ENCODE measurements at places on chromosomes 16 and 17.

DNA sequence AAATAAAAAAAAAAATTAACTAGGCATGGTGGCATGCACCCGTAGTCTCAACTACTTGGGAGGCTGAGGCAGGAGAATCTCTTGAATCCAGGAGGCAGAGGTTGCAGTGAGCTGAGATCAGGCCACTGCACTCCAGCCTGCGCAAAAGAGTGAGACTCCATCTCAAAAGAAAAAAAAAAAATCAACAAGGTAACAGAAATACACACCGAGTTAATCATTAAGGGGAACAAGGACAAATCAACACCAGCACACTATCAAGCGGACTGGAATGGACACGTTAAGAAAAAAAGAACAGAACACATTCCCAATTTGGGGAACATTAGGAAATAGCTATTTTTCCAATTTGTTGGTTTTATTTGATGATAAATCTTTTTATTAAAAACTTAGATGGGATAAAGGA lies 28.4 kb upstream of the GLG1 start:
- DNase-seq: no peak

- no peak for DNase-seq
Observed at GRCh38 chr16:69490707-69491324, 66.4 kb downstream of the CYB5B start.

- DNase-seq: no peak
Observed at GRCh38 chr17:64968652-64969501, 49.6 kb upstream of the LRRC37A3 start.

DNA sequence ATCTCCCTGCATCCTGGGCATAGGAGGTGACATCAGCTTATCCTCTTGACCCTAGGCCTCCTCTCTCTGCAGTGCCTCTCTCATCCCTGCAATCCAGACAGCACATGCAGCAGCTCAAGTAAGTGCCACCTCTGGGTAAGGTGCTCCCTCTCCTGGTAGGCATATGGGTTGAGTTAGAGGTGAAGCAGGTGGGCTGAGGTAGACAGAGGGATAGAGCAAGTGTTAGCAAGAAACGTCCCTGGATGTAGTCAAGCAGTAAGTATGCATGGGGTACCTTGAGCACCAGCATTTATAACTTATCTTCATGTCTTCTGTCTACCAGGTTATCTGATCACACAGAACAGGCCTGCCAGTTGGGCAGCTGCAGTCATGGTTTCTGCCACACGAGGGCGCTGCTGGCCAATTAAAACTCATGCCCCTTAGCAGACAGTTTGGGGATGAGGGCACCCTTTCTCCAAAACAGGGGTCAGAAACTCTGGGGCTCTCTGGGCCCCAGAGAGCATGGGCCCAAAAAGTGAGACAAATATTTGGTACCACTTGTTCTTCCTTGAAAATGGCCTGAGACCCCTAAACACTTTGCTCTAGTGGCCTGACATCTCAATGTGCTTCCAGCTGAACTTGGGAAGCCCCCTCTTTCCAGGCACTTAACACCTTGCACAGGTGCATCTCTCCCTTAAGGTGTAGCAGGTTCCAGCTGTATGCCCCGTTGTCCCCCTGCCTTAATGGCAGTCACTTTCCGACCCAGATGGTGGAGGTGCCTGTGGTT lies 59.8 kb downstream of the NEUROD2 start:
- peak; percentile 77 for DNase-seq

DNA sequence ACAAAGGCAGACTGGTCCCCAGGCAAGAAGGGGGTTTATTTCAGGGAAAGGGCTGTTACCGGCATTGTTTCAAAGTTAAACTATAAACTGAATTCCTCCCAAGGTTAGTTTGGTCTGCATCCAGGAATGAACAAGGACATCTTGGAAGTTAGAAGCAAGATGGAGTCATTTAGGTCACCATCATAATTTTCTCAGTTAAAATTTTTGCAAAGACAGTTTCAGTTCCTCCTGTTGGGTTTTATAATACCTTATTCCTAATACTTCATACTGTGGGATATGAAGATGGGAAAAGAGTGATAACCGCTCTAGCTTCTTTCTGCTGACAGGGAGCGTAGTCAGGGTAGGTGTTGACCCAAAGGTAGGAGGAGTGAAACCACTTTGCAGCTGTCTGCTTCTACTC lies 24.8 kb downstream of the PMM2 start:
- DNase-seq: no peak

DNA sequence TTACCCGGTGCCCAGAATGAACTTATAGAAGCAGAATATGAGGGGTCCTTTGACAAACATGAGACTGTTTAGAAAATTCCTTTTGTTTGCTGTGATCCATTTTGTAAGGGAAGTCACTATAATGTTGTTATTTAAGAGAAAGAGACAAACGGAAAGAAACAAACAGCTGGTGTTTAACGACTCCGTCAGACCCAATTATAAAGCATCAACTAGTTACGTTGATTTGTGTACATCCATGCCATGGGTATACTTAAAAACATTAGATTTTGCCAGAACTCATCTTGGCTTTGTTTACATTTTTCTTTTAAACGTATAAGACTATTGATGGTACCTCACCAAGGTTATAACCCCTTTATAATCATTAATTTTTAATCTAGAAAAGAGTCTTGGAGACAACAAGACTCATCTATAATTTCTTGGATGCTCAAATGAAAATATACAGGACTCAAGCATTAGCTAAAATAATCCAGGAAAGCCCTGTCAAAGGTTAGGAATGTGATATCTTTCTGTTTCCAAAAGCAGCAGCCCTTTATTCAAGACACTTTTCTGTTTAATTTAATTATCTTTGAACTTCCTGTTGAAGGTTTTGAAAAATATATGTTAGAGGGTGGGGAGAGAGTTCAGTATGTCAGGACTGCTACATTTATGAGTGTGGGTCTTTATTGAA lies 331.7 kb downstream of the WWOX start:
- DNase-seq: no peak

GRCh38 chr16:48609652-48610029 lies 339 bp downstream of the N4BP1 start:
- no peak for DNase-seq

- no peak for DNase-seq
Observed at GRCh38 chr17:83083368-83084201, 4.2 kb downstream of the METRNL start.

- DNase-seq: no peak
Observed at GRCh38 chr17:75773121-75773807, 8.3 kb upstream of the GALK1 start.

DNA sequence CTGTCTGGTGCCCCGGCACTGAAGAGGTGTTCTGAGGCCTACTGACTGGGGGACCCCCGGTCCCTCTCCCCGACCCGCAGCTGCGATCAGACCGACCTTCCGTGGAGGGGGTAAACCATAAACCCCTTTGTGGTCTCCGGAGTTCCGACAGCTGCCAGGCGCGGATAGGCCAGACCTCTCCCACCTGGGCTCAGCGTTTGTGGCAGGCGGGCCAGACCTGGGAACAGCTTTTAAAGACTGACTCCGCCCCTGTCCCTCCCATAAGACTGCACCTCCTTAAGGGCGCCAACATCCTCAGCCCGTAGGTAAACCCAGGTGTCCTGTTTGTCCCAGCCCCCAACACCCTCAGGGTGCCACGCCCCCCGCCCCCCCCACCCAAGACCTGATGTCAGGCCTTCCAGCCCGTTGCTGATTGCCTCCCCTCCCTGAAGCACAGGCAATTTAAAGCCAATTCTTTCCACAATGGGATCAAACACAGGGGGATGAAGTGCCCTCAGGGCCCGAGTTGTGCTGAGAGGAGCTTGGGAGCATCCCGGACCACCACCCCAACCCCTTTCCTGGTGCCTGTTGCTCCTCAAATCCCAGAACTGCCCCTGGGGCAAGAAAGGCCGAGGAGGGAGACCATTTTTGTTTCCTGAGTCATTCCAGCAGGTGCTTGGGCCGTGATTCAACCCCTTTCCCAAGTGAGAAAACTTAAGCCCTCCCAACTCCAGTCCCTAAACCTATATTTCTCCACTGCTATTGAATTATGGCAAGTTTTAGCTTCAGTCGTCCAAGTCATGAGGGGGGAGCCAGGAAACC lies at the start of gene SOX15:
SOX15 (minus strand) TSS at position 204 of the 801 bp plus-strand sequence. CDS start 418 bp downstream, outside the sequence.
- DNase-seq: no peak

DNA sequence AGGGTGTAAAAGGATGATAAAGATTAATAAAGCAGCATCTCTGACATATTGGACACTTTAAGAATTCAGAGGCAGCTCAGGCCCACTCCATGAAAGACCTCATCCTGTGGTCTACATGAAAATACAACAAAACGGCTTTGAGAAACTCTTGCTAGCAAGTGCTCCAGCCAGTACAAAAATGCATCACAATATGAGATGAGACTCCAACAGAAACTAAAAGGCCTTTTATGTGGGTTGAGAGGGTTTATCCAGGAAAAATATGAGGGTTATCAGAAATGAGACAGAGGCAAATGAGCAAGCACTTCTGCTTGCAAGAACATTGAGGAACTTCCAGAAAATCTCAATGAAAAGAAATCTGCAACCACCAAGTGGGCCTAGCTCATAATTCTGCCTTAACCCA lies 65.7 kb downstream of the LITAF start:
- no peak for DNase-seq

DNA sequence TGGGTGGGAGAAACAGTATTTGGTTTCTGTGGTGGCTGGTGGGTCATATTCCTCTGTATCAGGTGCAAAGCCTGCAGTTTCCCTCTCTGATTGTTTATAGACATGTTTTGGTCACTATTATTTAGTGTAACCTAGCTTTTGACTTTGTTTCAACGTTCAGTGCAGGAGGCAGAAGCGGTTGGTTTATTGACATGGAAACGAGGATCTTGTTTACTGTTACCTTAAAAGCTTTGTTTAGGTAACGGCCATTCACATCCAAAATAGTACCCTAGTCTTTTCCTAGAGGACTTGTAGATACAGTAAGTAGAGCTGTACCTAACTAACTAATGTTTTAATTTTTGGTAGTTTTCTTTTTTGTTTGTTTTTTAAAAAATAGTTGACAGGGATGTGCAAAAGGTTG lies 3.5 kb downstream of the MSI2 start:
- no peak for DNase-seq

GRCh38 chr16:55333684-55334083 lies 9.7 kb downstream of the IRX6 start:
- DNase-seq: peak; percentile 44

DNA sequence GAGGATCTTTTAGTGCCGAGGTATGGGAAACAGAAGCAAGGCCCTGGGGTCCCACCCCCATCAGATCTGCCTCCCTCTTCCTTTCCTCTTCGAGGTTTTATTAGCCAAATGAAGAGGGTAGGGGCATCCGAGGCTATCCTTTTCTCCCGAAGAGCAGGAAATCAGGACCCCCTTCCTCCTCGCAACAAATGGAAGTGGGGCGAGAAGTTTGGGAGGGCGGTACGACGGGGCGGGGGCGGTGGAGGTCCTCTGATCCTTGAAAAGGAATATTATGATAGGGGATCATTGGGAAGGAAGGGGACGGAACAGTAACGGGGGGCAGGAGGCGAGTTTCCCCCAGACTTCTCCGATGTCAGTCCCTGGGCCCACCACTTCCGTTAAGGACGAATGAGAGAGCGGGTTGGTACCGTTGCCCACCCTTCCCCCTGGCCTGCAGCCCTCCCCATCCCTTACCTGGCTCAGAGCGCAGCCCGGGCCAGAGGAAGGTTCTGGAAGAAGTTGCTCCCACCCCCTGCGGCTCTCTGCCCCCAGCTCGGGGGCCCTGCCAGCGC lies 309 bp downstream of the FOXJ1 start:
- DNase-seq: no peak

GRCh38 chr17:58493506-58493905 lies 5.3 kb upstream of the HSF5 start:
- DNase-seq: no peak

- DNase-seq: no peak
Observed at GRCh38 chr17:6109536-6109935, 39.4 kb downstream of the WSCD1 start.

DNA sequence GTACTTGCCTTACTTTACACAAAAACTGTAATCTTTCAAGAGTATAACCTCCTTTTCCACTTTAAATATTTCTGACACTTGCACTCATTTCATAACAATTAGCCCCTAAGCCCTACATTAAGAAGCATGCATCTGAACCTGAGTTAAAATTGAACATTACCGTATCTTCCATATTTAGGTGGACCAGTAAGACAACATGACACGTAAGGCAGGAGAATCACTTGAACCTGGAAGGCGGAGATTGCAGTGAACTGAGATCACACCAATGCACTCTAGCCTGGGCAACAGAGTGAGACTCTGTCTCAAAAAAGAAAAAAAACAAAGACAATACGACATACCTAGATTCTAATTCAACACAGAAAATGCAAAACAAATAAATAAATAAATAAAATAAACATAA lies 7.0 kb downstream of the PHF12 start:
- DNase-seq: no peak

GRCh38 chr17:31390426-31390747 lies 1.1 kb upstream of the RAB11FIP4 start:
- DNase-seq: no peak

GRCh38 chr17:14432079-14432478 lies 131.2 kb downstream of the HS3ST3B1 start:
- no peak for DNase-seq

- DNase-seq: no peak
Observed at GRCh38 chr17:75024686-75025397, 12.4 kb downstream of the MRPL58 start.

DNA sequence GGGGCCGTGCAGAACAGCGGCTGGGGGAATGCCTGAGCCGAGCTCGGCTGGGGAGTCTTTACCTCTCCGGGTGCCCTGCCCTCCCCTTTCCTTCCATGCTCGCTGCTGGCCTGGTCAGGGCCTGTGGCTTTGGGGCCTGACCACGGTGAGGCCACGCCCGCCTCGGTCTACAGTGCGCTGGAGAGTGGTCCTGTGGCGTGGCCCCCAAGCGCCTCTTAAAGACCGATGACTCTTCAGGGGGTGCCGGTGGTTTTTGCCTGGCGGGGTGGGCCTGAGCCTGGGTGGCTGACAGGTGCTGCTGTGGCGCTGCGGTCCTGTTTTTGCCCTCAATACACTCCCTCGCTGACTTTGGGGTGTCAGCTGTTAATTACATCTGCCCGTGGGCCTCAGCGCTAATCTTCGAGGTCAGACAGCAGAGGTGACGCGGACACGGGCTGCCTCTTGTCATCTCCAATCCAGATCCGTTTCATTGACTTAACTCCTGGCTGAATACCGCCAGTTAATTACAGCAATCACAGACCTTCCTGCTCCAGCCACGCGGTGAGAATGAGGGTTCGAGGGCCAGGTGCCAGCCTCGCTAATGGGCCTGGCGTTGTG lies 29.7 kb downstream of the GSE1 start:
- no peak for DNase-seq

- DNase-seq: peak; percentile 60
Observed at GRCh38 chr16:57041182-57042156, 50.9 kb upstream of the CPNE2 start.

- DNase-seq: no peak
Observed at GRCh38 chr17:1919201-1919600, 89.4 kb downstream of the RPA1 start.

- DNase-seq: no peak
Observed at GRCh38 chr17:80347948-80348351, 67.0 kb upstream of the ENDOV start.

All from germinal center (tissue), 1 donor.